ENCODE measurements at places on chromosomes 4 and X.

DNA sequence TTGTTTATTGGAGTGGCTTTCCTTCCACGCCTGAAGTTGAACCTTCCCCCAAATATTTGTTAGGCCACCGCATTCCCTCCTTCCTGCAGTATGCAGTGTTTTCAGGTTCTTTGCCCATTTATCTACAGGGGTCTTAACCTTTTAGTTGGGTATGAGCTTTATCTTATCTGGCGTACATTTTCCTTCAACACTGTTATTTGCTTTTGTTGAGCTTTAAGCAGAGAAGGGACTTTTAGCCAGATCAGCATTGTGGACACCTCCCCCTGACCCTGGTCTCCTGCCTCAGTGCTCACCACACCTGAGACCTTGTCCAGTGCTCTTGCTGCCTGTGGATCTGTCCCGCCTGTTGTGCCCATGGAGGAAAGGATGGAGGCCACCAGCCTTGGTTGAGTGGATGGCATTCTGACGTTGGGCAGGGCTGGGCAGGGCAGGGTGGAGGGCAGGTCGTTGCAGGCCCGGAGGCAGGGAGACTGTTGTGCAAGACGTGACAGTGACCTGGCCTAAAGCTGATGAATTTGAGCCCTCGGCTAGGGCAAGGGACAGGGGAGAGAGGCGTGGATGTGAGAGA is 998 bp upstream of the DUSP9 start:
- no peak for DNase-seq

DNA sequence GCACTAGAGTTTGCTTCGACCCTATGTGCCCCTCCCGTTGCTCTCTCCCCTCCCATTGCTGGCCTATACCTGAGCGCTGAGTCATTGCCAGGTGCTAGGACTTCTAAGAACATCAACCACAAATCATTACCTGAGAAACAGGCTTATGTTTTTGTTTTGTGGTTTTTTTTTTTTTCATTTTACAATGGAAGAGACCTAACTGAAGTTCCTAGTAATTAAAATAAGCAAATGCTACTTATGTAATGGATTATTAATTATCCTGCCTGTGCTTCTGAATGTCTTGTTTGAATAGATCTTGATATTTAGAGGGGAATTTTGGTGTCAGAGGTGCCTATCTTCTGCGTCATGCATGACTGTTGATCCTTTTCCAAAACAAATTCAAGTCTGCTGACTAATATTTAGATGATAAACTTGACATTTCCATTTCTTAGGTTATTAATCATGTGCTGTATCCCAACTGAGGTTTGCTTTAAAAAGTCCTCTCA is 275.4 kb upstream of the CPEB2 start:
- no peak for DNase-seq

GRCh38 chr4:83527671-83528070 is 8.2 kb upstream of the GPAT3 start:
- no peak for DNase-seq

GRCh38 chr4:48205626-48206025 is 64.0 kb downstream of the TEC start:
- no peak for DNase-seq

DNA sequence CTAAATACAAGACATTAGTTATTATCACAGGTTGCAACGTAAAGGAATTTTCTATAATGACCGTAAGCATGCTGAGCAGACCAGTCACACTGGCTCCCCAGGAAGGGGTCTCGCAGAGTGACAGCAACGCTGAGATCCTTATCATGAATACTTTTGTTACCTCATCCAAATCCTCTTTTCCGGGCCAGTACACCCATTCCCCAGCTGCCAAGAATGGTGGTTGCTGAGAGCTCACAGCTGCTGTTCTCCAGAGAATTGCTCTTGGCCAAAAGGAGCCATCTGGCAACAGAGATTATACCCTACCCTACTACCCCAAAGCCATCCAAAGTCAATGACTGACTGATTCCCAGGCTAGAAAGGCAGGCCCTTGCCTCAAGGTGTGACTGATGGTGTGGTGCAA is 91.6 kb downstream of the FUNDC1 start:
- DNase-seq: no peak

DNA sequence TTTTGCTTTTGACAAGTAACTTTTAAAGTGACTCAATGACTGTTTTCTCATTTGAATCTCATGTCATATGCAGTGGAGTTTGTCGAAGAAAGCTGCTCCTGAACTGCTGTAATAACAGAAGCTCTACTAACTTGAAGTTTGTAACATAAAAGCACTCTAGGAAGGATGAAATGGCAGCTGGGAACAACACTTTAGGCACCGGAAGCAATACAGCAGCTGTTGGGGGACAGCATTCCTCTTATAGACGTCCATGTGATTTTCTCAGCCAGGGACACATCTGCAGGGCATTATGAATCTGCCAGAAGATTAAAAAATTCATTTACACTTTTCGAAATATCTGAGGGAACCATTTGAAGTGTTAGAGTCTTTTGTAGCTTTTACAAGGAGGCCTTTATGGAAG is 1035.8 kb downstream of the ADGRL3 start:
- no peak for DNase-seq

All from NCI-H1092 (cell line).